Activated naive CD8-positive, alpha-beta T cell treated with anti-CD3 and anti-CD28 coated beads, Interleukin-2, amount 50 U/mL, for 16 hours (primary cell): ENCODE measurements at places on chromosomes 5 and 9.

GRCh38 chr5:141753143-141753970, 71.3 kb upstream of the ARAP3 start:
- DNase-seq = no peak

GRCh38 chr5:50646591-50646990, 19.8 kb upstream of the PARP8 start:
- no peak for DNase-seq

DNA sequence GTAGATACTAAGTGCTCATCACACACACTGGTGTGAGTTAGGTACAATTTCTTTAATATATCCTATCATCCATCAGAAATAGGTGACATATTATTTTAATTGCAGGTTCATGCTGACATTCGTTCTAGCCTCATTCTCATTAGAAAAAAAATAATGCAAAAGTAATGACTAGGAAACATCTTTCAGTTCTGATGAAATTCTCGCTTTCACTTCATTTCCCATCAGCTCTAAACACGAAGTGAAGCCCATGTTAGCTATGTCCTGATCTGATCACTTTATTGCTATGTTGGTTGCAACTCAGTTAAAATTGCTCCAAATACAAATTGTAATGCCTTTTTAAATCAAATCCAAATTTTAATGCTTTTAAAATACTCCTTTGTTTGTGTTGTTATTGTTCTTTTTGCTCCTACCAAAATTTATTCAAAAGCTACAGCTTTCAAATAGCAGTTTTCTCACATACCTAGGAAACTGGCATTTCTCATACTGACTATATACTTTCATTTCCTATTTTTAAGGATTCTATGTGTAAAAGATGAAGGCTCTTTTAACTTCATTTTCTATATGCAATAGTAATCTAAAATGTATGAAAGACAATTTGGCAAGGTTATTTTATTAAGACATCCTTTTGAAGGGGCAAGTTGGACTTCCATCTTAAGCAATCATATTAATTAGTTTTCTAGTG, 1237.8 kb upstream of the ACO1 start:
- DNase-seq = no peak

DNA sequence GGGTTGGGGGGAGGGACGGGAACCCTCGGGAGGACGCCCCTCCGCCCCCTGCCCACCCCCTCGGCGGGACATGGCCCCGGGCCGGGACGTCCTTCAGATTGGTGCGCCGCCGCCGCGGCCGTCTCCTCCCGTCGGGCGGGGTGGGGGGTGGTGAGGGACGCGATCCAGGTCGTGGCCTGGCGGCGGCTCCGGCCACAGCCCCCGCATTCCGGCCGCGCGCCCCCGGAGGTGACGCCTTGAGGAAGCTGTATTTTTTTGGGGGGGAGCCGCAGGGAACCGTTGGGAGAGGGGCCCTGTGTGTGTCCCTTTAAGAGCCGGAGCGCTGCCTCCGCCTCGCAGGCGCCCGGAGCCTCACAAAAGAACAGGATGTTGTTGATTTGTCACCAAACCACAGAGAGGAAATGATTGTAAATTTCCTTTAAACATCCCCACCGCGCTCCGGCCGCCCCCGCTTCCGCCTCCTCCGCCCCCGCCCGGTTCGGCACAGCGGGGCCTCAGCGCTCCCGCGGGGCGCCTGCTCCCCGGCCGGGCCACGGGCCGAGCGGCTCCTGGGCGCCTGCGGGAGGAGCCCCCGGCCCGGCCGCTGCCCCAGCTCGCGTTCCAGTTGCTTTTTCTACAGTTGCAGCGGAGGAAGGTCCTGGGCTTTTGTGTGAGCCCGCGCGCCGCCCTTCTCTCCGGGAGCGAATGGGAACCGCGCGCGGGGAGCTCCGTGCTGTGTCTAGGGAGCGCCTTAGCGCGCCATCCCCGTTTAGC, 32.1 kb upstream of the SPRY4 start:
- DNase-seq = peak; percentile 83

GRCh38 chr5:116504593-116505166, 69.9 kb downstream of the SEMA6A start:
- DNase-seq = no peak

DNA sequence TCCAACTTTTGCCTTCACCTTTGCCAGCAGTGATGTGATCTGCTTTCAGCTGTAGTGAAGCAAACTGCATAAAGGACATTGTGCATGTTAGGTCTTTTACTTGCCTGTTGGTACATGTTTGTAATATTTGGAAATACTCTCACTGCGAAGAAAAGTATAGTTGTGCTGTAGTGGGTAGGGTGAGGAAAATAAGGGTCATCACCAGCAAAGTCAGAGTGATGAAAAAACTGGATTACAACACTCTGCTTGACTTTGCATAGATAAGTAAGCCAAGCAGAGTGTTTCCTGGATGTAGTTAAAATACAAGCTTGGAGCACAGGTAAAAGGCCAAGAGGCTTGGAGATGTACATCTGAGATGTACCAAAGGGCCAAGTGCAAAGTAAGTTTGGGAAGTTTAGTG, 16.7 kb downstream of the TGFBR1 start:
- DNase-seq = no peak

DNA sequence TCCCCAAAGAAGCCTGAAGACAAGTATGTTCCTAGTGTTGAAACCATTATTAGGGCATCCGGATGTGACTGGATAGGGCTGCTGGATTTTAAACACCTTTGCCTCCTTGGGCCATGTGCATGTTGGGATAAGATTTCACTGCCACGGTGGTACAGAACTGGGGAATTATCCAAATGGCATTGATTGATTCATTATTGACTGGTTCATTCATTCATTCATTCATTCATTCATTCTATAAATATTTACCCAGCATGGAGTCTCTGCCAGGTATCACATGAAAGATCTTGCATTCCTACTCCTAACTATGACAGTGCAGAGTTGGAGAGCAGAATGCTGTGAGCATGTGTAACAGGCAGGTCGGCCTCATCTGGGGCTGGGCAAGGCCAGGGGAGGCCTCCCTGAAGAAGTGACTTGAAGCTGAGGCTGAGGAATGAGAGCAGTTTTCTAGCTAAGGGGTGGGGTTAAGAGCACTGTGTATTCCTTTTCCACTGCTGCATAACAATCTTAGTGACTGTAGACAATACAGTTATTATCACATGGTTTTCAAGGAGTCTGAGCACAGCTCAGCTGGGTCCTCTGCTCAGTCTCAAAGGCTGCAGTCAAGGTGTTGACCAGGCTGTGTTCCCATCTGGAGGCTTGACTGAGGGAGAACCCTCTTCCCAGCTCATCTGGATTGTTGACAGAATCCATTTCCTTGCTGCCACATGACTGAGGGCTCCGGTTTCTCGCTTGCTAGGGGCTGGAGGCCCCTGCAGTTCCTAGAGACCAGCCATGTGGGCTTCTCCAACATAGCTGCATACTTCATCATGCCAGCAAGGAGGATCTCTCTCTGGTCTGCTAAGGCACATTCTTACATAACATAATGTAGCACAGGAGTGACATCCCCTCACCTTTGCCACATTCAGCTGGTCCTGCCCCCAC, 35.7 kb downstream of the AK8 start:
- no peak for DNase-seq

DNA sequence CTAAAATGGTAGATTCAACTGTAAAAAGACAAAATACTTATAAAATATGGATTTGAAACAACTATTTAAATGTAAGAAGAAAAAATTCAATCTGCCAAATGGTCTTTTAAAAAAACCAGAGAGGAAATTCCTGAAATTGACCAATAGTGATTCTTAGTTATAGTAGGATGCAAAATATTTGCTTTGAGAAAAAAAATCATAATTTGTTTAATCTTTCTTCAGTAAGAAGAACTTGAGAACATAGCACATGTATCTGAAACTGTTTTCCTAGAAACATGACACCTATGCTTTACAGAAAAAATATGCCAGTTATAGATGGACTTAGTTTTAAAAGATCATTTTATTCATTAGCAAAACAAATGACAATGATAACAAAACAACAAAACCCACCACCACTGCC, 186.9 kb upstream of the CD180 start:
- no peak for DNase-seq

GRCh38 chr5:72203251-72203845, 96.1 kb downstream of the MAP1B start:
- no peak for DNase-seq

- DNase-seq = no peak
Measured at GRCh38 chr5:167966979-167967378, 324.5 kb upstream of the WWC1 start.

DNA sequence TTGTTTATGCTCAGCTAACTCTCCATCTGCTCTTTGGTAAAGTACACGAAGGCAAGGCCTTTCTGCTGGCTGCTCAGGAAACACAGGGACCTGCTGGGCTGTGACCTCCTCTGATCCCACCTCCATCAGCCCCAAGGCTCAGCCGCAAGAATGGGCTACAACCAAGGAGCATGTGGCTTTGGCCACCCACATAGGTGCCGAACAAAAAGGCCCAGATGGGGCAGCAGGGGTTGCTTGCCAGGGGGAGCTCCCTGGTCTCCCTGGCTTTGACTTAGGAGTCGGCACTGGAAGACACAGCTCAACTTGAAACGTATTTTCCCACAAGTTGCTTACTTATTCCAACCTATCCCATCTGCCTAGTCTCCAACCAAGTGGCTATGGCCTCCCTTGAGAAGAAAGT, 461.1 kb downstream of the ICE1 start:
- DNase-seq = no peak

- DNase-seq = no peak
Measured at GRCh38 chr5:142810081-142810480, 39.9 kb downstream of the ARHGAP26 start.

GRCh38 chr9:79492092-79493009, 79.4 kb upstream of the TLE4 start:
- no peak for DNase-seq

DNA sequence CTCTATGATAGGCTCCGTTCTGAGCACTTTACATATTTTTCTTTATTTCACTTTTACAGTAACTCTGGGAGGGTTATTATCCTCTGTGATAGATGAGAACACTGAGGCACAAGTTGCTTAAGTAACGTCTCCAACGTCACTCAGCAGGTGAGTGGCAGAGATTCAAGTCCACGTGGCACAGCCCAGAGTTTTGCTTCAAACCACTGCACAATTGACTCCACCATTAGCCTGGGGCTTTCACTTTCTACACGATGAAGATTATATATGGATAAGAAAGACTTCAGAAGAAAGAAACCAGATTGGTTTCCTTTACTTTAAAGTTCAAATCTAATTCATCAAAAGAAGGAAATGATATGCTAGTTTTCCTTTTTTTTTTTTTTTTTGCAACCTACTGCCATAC, 245.9 kb downstream of the SYK start:
- DNase-seq = no peak

GRCh38 chr5:32785611-32786254, 74.6 kb downstream of the NPR3 start:
- DNase-seq = no peak

GRCh38 chr9:118533850-118534249, 829.6 kb downstream of the TLR4 start:
- DNase-seq = no peak

DNA sequence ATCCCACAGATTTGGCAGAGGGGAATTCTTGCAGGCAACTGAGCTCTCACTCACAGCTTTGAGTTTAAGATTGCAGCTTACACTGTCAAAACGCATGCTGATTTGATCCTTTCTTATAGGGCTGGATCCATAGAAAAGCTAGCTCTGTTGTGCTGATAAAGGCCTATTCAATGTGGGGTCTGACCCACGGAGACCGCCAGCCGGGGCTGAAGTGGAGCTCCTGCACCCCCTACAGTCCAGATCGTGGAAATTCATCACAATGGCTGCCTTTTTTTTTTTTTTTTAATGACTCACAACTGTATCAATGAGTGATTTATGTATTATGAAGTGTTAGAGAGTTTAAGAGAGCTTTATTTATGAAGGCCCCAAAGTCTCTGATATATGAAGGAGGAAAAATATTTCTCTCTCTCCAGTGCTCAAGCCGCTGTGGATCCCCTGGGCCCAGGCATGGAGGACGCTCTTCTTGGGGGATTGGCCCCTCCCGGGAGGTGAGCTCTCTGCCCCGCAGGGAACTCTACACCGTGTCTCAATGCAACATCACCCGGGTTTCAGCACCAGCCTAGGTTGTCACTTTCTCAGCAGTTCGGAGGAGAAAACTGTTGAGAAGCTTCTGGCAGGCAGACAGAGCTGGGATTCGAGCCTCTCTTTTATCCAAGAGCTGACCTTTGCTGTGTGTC, 700.2 kb downstream of the IRX1 start:
- DNase-seq = no peak

DNA sequence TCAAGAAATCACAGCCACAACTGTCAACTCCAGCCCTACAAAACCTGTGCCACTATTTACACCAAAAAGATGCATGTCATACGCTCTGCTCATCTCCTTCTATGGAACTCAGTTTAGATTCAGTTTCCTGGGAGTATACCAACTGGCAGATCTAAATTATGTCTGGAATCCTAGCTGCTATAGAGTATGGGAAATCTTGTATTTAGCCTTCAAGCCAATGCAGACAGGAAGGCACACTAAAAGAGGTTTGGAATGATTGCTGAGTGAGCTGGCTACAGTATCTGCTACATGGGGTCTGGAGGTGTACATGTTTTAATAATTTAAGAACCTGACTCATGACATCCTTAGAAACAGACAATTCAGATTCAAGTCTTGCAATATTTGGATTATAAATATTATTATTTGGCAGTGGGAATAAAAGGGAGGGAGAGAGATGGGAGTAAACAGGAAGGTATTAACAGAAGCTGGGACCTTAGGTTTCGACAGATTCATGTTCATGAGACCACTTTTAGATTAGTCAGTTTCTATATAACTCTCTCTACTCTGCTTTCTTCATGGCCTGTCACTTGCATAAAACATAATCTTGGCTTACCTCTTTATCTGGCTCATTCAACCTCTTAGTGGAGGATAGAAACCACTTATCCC, 178.8 kb upstream of the HAPLN1 start:
- no peak for DNase-seq

- no peak for DNase-seq
Measured at GRCh38 chr5:42487077-42487476, 63.8 kb downstream of the GHR start.

DNA sequence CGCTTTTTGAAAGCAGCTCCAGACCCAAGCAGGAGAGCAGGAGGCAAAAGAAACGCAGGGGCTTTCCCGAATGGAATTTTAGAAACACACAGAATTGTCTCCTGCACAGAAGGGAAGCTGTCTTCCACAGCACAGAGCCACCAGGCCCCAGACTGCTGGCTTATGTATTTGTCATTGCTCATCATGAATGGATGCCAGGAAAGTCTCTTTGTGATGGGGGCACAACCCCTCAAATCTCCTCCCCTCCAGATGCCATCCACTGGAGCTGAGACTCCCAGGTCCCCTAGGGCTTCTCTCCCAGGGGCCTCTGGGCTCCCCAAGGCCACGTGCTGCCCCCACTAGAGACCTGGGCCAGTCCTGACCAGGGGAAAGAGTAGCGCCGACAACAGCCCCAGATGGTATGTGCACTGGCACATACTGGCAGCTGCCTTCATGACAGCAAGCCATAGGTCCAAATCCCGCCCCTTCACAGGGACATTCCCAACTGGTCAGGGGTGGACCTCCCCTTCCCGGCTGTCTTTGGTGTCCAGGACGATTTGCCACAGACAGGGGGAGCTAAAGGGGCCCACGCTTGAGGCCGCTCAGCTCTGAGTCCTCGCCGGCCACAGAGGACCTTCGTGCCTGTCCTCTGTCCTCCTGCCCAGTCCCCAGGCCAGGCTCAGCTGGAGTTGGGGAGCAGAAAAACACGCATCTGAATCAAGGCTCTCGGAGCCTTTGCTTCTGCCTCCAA, 127.8 kb downstream of the KCNIP1 start:
- no peak for DNase-seq
